HFFc6 (cell line): ENCODE measurements at places on chromosomes 3 and 15. TPM values are rescaled to one million over a fixed set of nuclear protein-coding genes. Genes with fewer than 3 reads are reported as not detected.

SLC12A1 gene
- not detected in 3 replicates for total RNA-seq

SPINK8 gene
- total RNA-seq, result not detected in 3 replicates

CD80 gene
- not detected in 3 replicates for total RNA-seq

SHF gene
- total RNA-seq, result 2.0 to 3.5 TPM (median 2.1 TPM) in 3 replicates

DNA sequence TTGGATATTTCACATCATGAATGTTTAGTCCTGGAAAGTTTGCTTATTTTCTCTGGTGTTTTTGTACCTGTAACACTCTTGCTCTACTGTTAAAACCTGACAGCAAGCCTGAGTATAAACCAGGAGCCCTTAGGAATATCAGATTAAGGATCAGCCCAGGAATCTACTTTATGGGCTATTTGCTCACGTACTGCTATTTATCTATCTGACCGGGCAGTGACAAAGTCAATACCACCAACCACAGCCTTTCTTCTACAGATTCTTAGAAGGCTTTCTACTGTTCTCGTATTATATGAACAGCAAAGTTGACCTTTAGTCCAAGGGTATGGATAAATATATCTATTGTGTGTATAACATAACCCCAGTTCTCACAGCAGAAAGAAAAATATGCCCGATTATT, 521.2 kb downstream of the RBMS3 start:
- no peaks in the 10 kb centered on the region for H3K27me3 ChIP-seq
- no peak overlapping the region for H3K27ac ChIP-seq
- H3K4me3 ChIP-seq, result no peak overlapping the region
- peaks cover 27% of the 10 kb centered on the region for H3K4me1 ChIP-seq
- no peaks in the 10 kb centered on the region for H3K36me3 ChIP-seq
- no peak for DNase-seq

SLC6A11 gene
- not detected in 3 replicates for total RNA-seq

- peak overlapping the region; percentile 72 for H3K4me3 ChIP-seq
- no peaks in the 10 kb centered on the region for H3K36me3 ChIP-seq
- H3K27ac ChIP-seq, result peak overlapping the region; percentile 64
- peaks cover 68% of the 10 kb centered on the region for H3K4me1 ChIP-seq
These were observed 161.0 kb upstream of the CGNL1 start for GRCh38 chr15:57215326-57215725.
